RPMI7951 (cell line): ENCODE measurements at places on chromosomes 5 and 9. TPM values are rescaled to one million over a fixed set of nuclear protein-coding genes. Genes with fewer than 3 reads are reported as not detected.

GRCh38 chr9:110284211-110284844, 28.0 kb upstream of the TXN start:
- DNase-seq = no peak

GRCh38 chr5:181224390-181225229, 1.5 kb downstream of the TRIM41 start:
- no peak for DNase-seq

DNA sequence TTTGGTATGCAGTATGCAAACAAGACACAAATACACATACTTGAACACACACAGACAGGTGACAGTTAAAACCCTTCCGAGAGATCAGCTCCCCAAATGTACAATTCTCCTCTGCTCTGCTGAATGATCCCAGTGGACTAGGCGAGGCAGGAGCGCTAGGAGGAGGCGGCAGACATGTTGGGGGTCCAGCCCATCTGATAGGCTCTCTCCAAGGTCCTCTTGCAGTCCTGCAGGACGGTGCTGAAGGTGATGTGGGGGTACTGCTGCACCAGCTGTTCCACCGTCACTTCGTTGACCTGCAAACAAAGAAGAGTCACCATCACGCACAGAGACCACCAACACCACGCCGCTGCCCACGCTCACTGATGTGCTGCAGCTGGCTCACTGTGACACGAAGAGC, 190.8 kb upstream of the EFNA5 start:
- DNase-seq = no peak

DNA sequence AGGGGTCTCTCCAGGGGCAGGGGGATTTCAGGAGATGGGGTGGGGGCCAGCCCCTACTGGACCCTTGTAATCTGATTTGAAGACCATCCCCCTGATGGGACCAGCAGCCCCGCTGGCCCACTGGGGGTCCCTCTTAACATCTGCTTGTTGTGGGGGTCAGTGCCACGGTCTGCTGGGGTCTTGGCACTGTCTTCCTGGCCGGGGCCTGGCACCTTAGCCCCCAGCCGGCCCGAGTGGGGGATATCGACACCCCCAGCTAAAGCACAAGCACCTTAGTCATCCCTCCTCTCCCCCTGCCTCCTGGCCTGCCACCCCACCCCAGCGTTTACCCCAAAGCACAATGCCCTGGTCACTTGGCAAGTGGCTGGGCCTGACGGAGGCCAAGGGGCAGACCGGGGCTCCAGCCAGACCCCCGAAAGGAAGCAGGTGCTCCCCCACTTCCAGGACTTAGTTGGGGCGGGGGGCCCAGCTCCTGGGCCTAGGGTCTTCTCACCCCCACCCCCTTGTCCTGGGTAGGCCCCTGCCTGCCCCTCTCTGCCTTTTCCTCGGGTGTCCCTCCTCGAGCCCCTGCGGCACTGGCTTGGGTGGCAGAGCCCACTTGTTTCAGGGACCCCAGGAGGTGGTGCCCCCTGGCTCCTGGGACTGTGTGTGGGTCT, 1.4 kb upstream of the NFX1 start:
- no peak for DNase-seq

DNA sequence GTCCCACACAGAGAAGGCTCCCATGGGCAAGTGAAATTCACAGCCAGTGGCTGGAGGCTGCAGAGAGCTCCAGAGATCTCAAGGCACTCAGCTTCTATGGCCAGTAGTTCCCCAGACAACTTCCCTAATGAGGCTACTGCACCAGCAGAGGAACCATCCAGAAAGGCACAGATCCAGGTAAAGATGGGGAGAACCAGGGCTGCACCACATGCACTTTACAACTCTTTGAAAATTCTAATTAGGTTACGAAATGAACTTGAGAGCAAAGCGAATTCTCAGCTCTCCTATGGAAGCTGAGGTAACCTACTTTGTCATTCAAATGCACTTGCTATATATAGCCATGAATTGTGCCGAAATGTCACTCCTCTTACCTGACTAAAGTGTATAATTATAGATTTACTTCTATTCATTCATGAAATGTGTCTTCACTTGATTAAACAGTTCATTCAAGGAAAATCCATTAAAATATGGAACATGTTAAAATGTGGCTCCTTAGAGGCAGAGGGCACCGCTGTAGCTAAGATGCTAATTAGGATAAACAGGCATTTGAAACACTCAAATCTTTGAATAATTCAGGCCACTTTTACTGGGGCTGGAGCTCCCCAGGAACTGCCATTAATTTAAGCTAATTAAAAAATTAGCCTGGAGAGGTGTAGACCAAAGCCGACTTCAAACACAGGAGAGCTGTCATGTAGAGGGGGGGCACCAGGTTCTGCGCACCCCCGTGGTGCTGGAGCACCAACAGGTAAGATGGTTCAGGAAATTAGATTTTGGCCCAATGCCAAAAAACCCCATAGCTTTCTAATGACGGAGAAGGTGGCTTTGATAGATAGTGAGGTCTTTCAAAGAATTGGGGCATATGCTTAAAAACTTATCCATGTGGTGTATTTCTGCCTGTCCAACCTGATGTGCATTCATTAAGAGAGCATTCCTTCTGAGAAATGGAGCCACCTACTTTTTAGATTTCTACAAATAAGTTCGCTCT, 204.1 kb downstream of the GABBR2 start:
- DNase-seq = no peak

DNA sequence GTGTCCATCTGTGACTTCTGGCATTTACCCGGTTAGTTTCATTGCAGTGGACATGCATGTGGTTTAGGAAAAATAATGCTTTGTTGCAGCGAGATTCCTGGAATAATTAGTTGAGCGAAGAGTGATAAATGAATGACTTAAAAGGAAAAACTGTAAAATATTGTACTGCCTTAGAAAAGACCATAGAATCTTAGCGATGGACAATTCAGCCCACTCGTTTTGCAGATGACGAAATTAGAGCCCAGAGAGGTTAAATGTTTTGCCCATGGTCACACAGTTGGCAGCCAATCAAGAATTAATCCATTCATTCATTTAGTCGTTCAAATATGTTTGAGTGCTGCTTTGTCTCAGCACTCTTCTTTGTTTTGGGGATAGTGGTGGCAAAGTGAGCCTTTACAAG, 107.9 kb downstream of the ARHGAP26 start:
- no peak for DNase-seq

- no peak for DNase-seq
Observed at GRCh38 chr9:7980041-7980440, 180.5 kb upstream of the DMAC1 start.

F2RL2 gene
- 18.7 and 24.2 TPM in 2 replicates for total RNA-seq

- DNase-seq = no peak
Observed at GRCh38 chr9:133784731-133785561, 46.8 kb upstream of the SARDH start.

OTP gene
- under 0.01 TPM in 1 of 2 replicates, not detected in the other for total RNA-seq

TMC1 gene
- total RNA-seq = 0.29 TPM in 1 of 2 replicates, not detected in the other

SGCD gene
- 5.7 and 6.7 TPM in 2 replicates for total RNA-seq

DNA sequence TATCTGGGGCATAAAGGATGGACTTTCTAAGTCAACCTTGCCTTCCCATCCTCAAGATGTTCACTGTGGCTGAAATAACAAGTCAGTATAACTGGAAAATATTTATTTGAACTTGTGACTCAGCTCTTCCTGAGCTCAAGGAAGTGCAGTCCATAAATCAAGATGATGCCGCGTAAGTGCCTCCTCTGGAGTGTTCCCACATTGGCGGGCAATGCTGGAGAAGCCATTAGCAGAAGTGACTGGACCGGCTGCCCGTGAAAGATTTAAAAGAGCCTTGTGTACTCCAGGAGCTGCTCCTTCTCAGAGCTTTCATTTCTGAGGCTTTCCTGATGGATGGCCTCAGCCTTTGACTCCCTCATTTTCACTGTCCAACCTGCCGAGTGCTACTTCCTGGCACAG, 17.4 kb downstream of the TMOD1 start:
- peak; percentile 87 for DNase-seq

DNA sequence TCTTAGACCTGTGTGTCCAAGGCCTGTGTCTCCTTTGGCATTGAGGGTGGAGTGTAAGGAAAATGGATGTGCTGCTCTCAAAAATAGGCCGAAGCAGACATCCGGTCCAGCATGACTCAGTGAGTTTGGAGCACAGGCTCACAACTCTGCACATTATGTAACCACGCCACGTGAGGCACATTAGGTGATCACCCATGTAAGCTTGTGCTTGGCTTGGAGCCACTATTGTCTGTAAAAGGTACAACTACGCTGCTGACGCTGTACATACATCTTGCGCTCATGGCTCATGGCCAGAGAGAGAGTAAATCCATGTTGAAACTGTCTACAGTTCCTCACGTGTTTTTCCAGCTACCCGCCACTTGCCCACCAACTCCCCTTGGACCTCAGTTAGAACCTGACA, 177.5 kb downstream of the PDE4D start:
- DNase-seq = no peak

MAN2A1 gene
- total RNA-seq = 20.6 and 25.8 TPM in 2 replicates

- DNase-seq = peak; percentile 48
Observed at GRCh38 chr5:93385655-93386054, 195.4 kb downstream of the NR2F1-AS1 start.

GIN1 gene
- 4.6 and 10.5 TPM in 2 replicates for total RNA-seq

- DNase-seq = no peak
Observed at GRCh38 chr9:14207352-14207995, 106.5 kb downstream of the NFIB start.

DNA sequence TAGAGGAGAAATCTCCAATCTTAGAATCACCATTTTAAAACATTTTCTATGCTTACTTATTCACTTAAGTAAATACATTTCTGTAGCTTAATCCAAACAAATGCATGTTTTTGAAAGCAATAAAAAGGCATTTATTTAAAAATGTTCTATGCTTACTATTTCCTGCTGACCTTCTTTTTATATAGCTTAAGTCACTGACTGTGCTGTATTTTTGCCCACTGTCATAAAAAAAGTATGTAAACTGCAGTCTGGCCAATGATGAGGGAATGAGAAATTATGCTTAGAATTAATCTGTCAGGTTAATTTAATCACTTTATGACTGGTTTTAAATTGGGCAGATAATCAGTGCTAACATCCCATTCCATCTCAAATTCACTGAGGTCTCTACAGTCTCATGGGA, 20.1 kb downstream of the NUDT12 start:
- no peak for DNase-seq

SLC38A9 gene
- 11.5 and 24.2 TPM in 2 replicates for total RNA-seq

- peak; percentile 51 for DNase-seq
Observed at GRCh38 chr5:151825445-151825844, 53.7 kb downstream of the G3BP1 start.

DNA sequence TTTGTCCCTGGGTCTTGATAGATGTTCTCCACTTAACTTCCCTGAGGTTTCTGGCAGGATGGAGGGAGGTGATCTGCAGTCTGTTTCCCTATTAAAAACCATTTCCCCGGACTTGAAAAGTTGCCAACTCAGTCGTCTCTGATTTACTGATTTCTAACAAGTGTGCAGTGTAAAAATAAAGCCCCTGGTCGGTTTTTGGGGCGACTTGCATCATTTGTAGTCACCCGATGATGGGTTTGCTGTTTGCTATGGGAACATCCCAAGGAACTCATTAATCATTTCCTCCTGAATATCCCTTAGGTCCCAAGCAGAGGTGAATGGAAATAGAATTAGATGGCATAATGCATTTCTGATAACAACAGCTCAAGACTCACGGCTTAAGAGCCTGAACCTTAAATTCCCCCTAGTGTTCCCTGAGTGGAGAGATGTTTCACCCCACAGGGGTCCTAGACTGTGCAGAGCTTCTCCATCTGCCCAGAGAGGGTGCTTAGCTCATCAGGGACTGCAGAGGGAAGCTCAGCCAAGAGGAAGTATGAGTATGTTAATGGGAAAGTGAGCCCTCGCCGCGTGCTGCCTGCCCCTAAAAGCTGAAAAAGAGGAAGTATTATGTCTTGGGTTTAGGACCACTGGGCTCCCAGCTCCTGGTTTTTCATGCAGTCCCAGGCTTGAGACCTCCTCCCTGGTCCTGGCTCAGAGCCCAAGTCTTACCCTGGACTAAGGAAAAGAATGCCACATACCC, 115.1 kb upstream of the DAP start:
- no peak for DNase-seq

- DNase-seq = no peak
Observed at GRCh38 chr9:92254381-92255337, 38.8 kb downstream of the IARS1 start.

- no peak for DNase-seq
Observed at GRCh38 chr9:132192728-132193127, 30.9 kb downstream of the NTNG2 start.

TRUB2 gene
- total RNA-seq = 9.3 and 14.4 TPM in 2 replicates

DNA sequence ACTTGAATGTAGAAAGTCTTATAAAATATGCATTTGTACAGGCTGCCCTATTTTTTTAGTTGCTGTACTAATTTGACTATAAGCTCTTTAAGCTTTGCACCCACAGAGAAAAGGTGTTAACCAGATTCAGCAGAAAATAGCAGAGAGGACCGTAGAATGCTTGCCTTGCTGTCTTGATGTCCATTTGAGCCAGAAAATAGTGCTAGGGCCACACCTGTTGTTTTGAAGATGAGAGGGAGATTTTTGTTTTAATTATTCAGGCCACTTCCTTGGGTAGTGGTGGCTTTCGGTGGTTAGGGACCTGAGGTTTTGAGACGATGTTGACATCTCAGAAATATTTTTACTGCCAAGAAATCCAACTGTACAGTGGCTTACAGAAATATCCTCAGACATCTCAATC, 196.0 kb downstream of the SPATA31D1 start:
- DNase-seq = no peak

GRCh38 chr9:75152416-75152815, 64.1 kb downstream of the OSTF1 start:
- no peak for DNase-seq

KLF9 gene
- total RNA-seq = 14.9 and 18.1 TPM in 2 replicates

GRCh38 chr5:122694884-122695283, 80.0 kb upstream of the SNX2 start:
- peak; percentile 3 for DNase-seq

DNA sequence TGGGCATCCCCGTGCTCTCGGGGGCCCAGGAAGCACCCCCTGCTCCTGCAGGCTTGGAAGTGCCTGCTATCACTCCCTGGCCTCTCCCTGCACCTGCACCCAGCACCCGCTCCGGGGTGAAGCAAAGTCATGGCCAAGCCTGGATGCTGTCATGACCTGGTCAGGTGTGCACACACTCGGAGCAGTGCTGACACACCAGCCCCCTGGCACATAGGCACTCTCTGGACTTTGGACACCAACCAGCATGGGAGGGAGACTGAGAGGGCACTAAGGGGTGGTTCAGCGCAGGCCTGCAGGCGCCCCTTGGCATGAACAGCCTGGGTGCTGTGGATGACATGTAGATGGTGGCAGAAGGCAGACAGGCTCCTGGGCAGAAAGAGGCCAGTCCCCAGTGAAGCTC, 158.6 kb downstream of the GHR start:
- no peak for DNase-seq

GRCh38 chr9:105206496-105206820, 38.0 kb upstream of the SLC44A1 start:
- DNase-seq = no peak

AHRR gene
- total RNA-seq = 51.8 and 62.2 TPM in 2 replicates

ENTPD2 gene
- total RNA-seq = not detected in 2 replicates

GRCh38 chr5:59125011-59125961, 542.4 kb downstream of the RAB3C start:
- DNase-seq = no peak

GRCh38 chr5:89668821-89669220, 740.7 kb downstream of the CETN3 start:
- peak; percentile 1 for DNase-seq

- no peak for DNase-seq
Observed at GRCh38 chr5:132055808-132056609, 4.4 kb upstream of the IL3 start.

MEGF10 gene
- total RNA-seq = 9.7 and 13.7 TPM in 2 replicates

GABRB2 gene
- total RNA-seq = not detected in 2 replicates

- DNase-seq = no peak
Observed at GRCh38 chr9:121308765-121309164, 40.8 kb downstream of the GSN start.

- DNase-seq = peak; percentile 53
Observed at GRCh38 chr5:120538644-120539043, 74.5 kb downstream of the PRR16 start.
